ENCODE measurements at places on chromosomes 12 and 14. TPM values are rescaled to one million over a fixed set of nuclear protein-coding genes. Genes with fewer than 3 reads are reported as not detected.

GRCh38 chr12:70948976-70949336 is 28.4 kb upstream of the PTPRR start:
- H3K4me1 ChIP-seq, result no peaks in the 10 kb centered on the region
- no peak overlapping the region for H3K4me3 ChIP-seq
- H3K36me3 ChIP-seq, result no peaks in the 10 kb centered on the region
- DNase-seq, result peak; percentile 61
- no peak overlapping the region for H3K27ac ChIP-seq

DNA sequence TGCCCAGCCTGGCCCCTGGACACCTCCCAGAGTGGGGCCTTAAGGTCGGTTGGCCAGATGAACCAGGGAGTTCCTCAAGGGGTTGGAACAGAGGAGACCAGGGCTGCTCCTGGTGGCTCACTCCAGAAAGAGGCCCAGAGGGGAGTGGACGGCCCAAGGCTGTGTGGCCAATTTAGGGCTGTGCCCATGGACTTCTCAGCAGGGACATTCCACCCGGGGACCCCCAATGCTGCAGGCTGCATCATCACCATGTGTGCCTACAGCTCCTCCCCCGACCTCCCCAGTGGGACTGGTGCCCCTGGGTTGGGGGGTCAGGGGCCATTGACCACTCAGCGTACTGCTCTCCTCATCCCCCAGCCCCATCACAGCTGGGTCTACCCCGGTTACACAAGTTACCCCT is 17.6 kb upstream of the CYP46A1 start:
- no peaks in the 10 kb centered on the region for H3K4me1 ChIP-seq
- no peaks in the 10 kb centered on the region for H3K27me3 ChIP-seq
- H3K4me3 ChIP-seq, result no peak overlapping the region
- no peak for DNase-seq
- H3K27ac ChIP-seq, result no peak overlapping the region
- no peaks in the 10 kb centered on the region for H3K36me3 ChIP-seq

DNA sequence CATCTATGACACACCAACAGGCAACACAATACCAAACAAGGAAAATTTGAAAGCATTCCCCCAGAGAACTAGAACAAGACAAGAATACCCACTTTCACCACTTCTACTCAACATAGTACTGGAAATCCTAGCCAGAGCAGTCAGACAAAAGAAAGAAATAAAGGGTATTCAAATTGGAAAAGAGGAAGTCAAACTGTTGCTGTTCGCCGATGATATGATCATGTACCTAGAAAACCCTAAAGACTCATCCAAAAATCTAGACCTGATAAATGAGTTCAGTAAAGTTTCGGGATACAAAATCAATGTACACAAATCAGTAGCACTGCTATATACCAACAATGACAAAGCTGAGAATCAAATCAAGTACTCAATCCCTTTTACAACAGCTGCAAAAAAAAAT is 8.1 kb upstream of the ATL1 start:
- no peaks in the 10 kb centered on the region for H3K27me3 ChIP-seq
- no peaks in the 10 kb centered on the region for H3K4me1 ChIP-seq
- H3K27ac ChIP-seq, result no peak overlapping the region
- no peaks in the 10 kb centered on the region for H3K36me3 ChIP-seq
- H3K4me3 ChIP-seq, result no peak overlapping the region
- no peak for DNase-seq

DNA sequence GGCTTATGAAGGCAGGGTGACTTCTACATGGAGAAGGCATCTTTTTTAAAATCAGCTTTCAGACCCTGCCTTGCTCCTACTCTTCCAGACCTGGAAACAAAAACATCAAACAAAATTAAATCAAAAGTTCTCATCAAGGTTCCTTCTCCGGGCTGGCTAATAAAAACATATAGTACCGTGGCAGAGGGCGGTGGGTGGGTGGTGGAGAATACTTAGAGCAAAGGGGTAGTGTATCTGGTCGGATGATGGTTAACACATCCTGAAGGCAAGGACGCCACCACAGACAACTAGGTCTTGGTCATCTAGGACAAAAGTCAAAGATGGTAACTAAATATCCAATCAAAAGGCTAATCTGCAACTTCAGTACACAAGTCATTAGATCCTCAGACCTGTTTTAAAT is 1.8 kb downstream of the DAD1 start:
- H3K4me1 ChIP-seq, result peaks cover 64% of the 10 kb centered on the region
- H3K27ac ChIP-seq, result no peak overlapping the region
- H3K36me3 ChIP-seq, result no peaks in the 10 kb centered on the region
- DNase-seq, result no peak
- H3K4me3 ChIP-seq, result no peak overlapping the region

GRCh38 chr12:84222841-84223240 is 689.8 kb downstream of the SLC6A15 start:
- H3K27ac ChIP-seq, result no peak overlapping the region
- DNase-seq, result no peak
- H3K4me1 ChIP-seq, result no peaks in the 10 kb centered on the region
- no peaks in the 10 kb centered on the region for H3K36me3 ChIP-seq

GRCh38 chr12:65906006-65906405 is 81.7 kb downstream of the HMGA2 start:
- DNase-seq, result no peak
- H3K27ac ChIP-seq, result no peak overlapping the region
- H3K4me3 ChIP-seq, result no peak overlapping the region
- H3K27me3 ChIP-seq, result no peaks in the 10 kb centered on the region
- no peaks in the 10 kb centered on the region for H3K4me1 ChIP-seq
- no peaks in the 10 kb centered on the region for H3K36me3 ChIP-seq

- H3K4me3 ChIP-seq, result no peak overlapping the region
- H3K27ac ChIP-seq, result no peak overlapping the region
- H3K4me1 ChIP-seq, result no peaks in the 10 kb centered on the region
- no peaks in the 10 kb centered on the region for H3K36me3 ChIP-seq
These were observed 58.2 kb upstream of the BEGAIN start for GRCh38 chr14:100645196-100645981.

GRCh38 chr12:88057994-88058718 is 29.0 kb upstream of the C12orf50 start:
- no peak overlapping the region for H3K4me3 ChIP-seq
- H3K27me3 ChIP-seq, result no peaks in the 10 kb centered on the region
- H3K27ac ChIP-seq, result peak overlapping the region; percentile 17

DNA sequence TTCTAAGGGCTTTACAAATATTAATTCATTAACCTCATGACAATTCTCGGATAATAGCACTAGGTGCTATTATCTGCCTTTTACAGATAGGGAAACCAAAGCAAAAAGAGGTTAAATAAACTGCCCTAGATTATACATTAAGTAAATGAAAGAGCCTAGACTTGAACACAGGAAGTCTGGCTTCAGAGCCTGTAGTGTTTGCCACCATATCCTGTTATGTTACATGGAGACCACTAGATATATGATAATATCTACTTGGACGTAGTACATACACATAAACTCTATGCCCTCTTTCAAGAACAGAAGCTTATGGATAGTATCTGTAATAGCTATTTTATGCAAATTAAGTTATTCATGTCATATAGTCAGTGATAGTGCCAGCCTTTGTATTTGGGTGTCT is 16.9 kb upstream of the MYF6 start:
- DNase-seq, result no peak
- no peak overlapping the region for H3K4me3 ChIP-seq
- no peak overlapping the region for H3K27ac ChIP-seq
- no peaks in the 10 kb centered on the region for H3K36me3 ChIP-seq

PAN2 gene
- 14.5 TPM for total RNA-seq

GRCh38 chr14:106883218-106883692 is 1356.9 kb downstream of the TMEM121 start:
- no peak overlapping the region for H3K4me3 ChIP-seq
- H3K27me3 ChIP-seq, result no peaks in the 10 kb centered on the region

TESPA1 gene
- total RNA-seq, result not detected

LALBA gene
- not detected for total RNA-seq

- H3K4me3 ChIP-seq, result no peak overlapping the region
- no peak overlapping the region for H3K27ac ChIP-seq
- H3K36me3 ChIP-seq, result no peaks in the 10 kb centered on the region
- no peaks in the 10 kb centered on the region for H3K4me1 ChIP-seq
These were observed 23.8 kb downstream of the IL31 start for GRCh38 chr12:122150127-122150681.

SLC6A15 gene
- total RNA-seq, result not detected

DNA sequence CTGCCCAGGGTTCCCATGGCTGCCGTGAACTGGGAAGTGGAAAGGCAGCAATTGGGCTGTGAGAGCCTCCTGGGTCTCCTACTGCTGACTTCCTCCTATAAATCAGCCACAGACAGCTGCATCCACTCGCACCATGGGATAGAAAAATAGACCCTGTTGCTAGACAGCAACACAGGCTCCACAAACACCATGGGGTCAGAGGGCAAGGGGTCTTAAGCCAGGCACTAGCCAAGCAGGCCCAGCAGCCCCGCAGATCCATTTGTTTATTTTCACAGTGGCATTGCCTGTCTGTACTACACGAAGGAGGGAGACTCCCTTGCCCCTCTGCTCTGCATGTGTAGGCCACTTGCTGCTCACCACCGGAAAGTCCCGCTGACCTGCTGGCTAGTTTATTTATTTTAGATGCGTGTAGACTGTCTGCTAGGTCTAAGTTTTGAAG is 139.8 kb downstream of the DACT1 start:
- no peaks in the 10 kb centered on the region for H3K27me3 ChIP-seq
- DNase-seq, result no peak
- H3K4me1 ChIP-seq, result no peaks in the 10 kb centered on the region
- no peak overlapping the region for H3K27ac ChIP-seq

GRCh38 chr14:96160076-96160912 is 44.3 kb upstream of the BDKRB2 start:
- no peaks in the 10 kb centered on the region for H3K36me3 ChIP-seq
- no peaks in the 10 kb centered on the region for H3K4me1 ChIP-seq
- no peak overlapping the region for H3K4me3 ChIP-seq
- no peak overlapping the region for H3K27ac ChIP-seq
- no peaks in the 10 kb centered on the region for H3K27me3 ChIP-seq

GRCh38 chr12:124432376-124432775 is 135.0 kb downstream of the NCOR2 start:
- H3K4me1 ChIP-seq, result peaks cover 52% of the 10 kb centered on the region
- no peaks in the 10 kb centered on the region for H3K27me3 ChIP-seq
- H3K36me3 ChIP-seq, result peaks cover 18% of the 10 kb centered on the region
- no peak overlapping the region for H3K4me3 ChIP-seq
- peak overlapping the region; percentile 78 for H3K27ac ChIP-seq

SMOC1 gene
- 18.6 TPM for total RNA-seq

GRCh38 chr12:39230086-39230485 is 212.8 kb downstream of the KIF21A start:
- no peaks in the 10 kb centered on the region for H3K36me3 ChIP-seq
- H3K4me1 ChIP-seq, result no peaks in the 10 kb centered on the region
- H3K27ac ChIP-seq, result no peak overlapping the region
- DNase-seq, result no peak
- no peaks in the 10 kb centered on the region for H3K27me3 ChIP-seq

GRCh38 chr14:72559669-72560255 is 334.1 kb downstream of the DPF3 start:
- no peaks in the 10 kb centered on the region for H3K36me3 ChIP-seq
- no peaks in the 10 kb centered on the region for H3K27me3 ChIP-seq
- no peak for DNase-seq
- H3K4me1 ChIP-seq, result peaks cover 23% of the 10 kb centered on the region
- no peak overlapping the region for H3K4me3 ChIP-seq
- peak overlapping the region; percentile 59 for H3K27ac ChIP-seq

DNA sequence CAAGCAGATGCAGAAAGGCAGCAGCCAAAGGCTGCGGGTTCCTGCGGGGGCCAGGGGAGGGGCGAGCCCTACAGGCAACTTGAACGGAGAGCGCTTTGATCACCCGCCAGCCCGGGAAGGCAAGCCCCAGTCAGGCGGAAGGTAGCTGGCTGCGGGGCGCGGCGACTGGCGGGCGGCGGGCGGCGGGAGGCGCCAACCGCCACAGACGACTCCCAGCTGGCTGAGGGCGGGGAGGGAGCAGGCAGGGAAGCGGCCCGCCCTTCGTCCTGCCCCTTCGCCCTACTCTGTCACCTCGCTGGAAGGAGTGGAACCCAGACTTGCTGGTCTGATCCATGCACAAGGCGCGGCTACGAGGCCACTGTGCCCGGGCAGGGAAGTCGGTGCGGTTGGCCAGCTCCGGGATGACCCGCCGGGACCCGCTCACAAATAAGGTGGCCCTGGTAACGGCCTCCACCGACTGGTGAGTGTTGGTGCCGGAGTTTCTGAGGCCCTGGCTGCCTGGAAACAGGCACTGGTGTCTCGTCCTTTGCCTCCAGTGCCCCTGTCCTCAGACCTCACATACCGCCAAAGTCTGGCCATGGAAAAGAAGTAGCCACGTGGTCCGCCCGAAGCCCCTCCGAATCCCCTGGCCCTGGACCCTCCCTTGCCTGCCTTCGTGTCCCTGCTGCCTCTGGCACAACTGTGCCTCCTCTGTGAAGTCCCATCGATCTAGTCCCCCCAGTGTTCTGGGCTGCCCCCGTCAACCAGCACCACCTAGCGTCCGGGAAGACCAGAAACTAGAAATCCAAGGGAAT is 15.4 kb upstream of the CARMIL3 start:
- H3K36me3 ChIP-seq, result no peaks in the 10 kb centered on the region
- peak; percentile 81 for DNase-seq
- peaks cover 4% of the 10 kb centered on the region for H3K4me1 ChIP-seq

WNT5B gene
- total RNA-seq, result 3.0 TPM

GRCh38 chr12:89663577-89664357 is 44.9 kb downstream of the ATP2B1 start:
- H3K36me3 ChIP-seq, result no peaks in the 10 kb centered on the region
- H3K4me1 ChIP-seq, result no peaks in the 10 kb centered on the region
- DNase-seq, result no peak
- no peaks in the 10 kb centered on the region for H3K27me3 ChIP-seq

PPP1R36 gene
- total RNA-seq, result 0.31 TPM

- H3K4me3 ChIP-seq, result peak overlapping the region; percentile 83
- no peak for DNase-seq
- H3K36me3 ChIP-seq, result peaks cover 24% of the 10 kb centered on the region
- H3K27me3 ChIP-seq, result no peaks in the 10 kb centered on the region
- peak overlapping the region; percentile 90 for H3K27ac ChIP-seq
These were observed 595 bp upstream of the METAP2 start for GRCh38 chr12:95473231-95473883.

DNA sequence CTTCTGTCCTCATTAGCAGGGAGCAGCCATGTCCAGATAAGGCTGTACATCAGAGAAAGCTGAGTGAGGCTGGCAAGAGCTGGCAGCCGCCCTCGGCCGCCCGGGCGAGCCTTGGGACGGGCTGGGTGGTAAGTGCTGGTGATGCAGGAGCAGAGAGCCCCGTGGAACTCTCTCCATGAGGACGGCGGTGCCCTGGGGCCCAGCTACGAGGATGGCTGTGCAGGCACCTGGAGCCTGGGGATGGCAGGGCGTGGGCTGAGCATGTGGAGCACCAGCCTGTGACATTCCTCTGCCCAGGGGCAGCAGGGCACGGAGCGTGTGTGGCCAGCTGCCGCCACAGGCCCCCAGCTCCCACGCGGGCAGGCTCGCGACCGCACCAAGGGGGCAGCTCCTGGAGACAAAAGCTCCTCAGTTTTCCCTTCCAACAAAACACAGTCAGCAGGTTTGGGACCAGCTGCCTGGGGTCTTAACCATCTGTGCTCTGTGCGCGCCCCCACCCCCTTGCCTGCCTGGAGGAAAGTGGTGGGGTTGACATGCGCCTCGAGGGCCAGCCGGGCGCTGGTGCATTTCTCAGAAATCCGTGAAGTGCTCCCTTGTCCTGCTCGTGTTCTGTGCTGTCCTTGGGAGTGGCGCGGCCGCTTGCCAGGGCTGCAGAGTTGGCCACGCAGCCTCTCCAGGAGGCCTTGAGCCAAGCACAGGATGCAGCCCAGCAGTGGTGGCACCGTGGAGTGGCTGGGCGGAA is 21.4 kb downstream of the PACS2 start:
- H3K4me1 ChIP-seq, result peaks cover 79% of the 10 kb centered on the region
- H3K27me3 ChIP-seq, result no peaks in the 10 kb centered on the region
- H3K27ac ChIP-seq, result peak overlapping the region; percentile 81
- H3K36me3 ChIP-seq, result no peaks in the 10 kb centered on the region
- no peak for DNase-seq
- H3K4me3 ChIP-seq, result no peak overlapping the region

Data from right atrium auricular region (tissue), 2 donors.